Activated T-cell treated with anti-CD3 and anti-CD28 coated beads, Interleukin-2, amount 50 U/mL, for 72 hours (primary cell): ENCODE measurements at places on chromosomes 6 and 20.
A peak's percentile ranks its signal among the peaks of the same experiment; 100 is the strongest.

GRCh38 chr20:55567826-55568225 lies 437.5 kb downstream of the CBLN4 start:
- H3K27me3 ChIP-seq = no peaks in the 10 kb centered on the region
- no peaks in the 10 kb centered on the region for H3K36me3 ChIP-seq
- H3K27ac ChIP-seq = no peak overlapping the region
- H3K4me3 ChIP-seq = no peak overlapping the region
- DNase-seq = no peak

- H3K36me3 ChIP-seq = peaks cover 25% of the 10 kb centered on the region
- no peaks in the 10 kb centered on the region for H3K27me3 ChIP-seq
- peaks cover 82% of the 10 kb centered on the region for H3K4me1 ChIP-seq
- no peak for DNase-seq
Measured at GRCh38 chr6:157848693-157849092, 25.6 kb downstream of the SNX9 start.

- no peak for DNase-seq
- peak overlapping the region; percentile 79 for H3K4me3 ChIP-seq
- peaks cover 5% of the 10 kb centered on the region for H3K36me3 ChIP-seq
- peaks cover 54% of the 10 kb centered on the region for H3K27me3 ChIP-seq
- peak overlapping the region; percentile 93 for H3K27ac ChIP-seq
Measured at GRCh38 chr6:27604986-27605385, 132.1 kb upstream of the ZNF184 start.

DNA sequence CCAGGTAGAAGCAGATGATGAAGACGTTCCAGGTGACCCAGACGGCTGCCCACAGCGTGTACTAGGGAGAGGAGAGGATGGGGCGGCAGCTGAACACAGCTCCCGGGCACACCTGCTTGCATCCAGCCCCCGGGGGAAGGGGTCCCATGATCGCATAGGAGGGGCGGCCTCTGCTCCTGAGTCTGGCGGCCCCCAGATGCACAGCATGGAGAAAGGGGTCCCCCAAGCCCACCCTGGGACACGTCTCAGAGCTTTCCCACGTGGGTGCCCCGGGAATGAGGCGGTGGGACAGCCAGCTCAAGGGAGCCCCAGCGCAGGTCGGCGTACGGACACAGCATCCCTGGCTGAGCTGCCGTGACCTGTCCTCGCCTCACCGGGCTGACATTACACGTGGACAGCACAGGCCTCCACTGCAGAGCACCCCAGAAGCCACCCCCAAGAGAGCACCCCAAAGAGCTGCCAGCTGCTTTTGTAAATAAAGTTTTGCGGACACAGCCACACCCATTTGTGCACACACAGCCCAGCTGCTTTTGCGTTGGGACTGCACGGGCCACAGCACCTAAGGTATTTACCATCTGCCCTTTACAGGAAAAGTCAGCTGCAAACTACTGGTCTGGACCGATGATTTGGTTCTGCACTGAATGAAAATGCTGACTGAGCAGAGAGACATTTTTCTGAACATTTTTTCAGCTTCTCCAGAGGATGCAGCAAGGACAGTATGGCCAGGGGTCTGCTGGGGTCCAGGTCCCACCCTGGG lies 5.2 kb downstream of the NKAIN4 start:
- peaks cover 6% of the 10 kb centered on the region for H3K4me1 ChIP-seq
- H3K27ac ChIP-seq = no peak overlapping the region
- DNase-seq = no peak
- H3K27me3 ChIP-seq = peaks cover 42% of the 10 kb centered on the region

DNA sequence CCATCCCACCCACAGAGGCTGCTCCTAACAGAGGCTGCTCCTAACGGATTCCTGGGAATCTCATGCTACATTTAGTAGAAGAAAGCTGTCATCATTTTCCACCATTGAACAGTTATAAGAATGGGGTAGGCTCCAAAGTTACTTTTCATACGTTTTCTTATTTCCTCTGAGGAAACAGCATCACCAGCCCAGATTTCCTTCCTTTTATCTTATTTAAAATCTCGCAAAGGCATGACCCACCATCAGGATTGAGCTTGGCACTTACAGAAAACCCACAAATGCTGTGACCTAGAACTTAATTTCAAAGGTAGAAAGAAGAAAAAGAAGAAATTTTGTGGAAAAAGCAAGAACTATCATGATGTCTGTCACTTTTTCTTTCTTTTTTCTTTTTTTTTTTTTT lies 168.0 kb downstream of the LY86 start:
- no peak overlapping the region for H3K4me3 ChIP-seq
- H3K27ac ChIP-seq = no peak overlapping the region
- peaks cover 6% of the 10 kb centered on the region for H3K4me1 ChIP-seq
- DNase-seq = no peak
- no peaks in the 10 kb centered on the region for H3K27me3 ChIP-seq

DNA sequence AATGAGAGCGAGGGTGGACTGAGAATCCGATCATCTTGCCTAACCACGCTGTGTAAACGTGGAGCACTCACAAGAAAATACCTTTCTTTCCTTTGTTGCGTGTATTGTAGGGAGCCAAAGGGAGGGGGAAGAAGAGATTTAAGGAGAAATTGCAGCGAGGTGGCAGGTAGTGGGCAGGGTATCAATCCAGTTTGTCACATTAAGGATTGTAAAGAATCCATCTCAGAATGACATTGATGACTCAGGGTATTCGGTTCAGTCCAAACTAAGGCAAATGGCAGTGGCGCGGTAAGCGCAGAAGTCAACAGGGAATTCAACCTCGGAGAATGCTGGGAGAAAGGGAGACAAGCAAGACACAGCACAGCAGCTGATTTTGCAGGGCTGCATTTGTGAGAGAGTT lies 146.2 kb downstream of the ID4 start:
- H3K4me1 ChIP-seq = no peaks in the 10 kb centered on the region
- no peak overlapping the region for H3K4me3 ChIP-seq
- H3K36me3 ChIP-seq = no peaks in the 10 kb centered on the region
- H3K27ac ChIP-seq = no peak overlapping the region
